ENCODE measurements at places on chromosomes 11 and 22.

DNA sequence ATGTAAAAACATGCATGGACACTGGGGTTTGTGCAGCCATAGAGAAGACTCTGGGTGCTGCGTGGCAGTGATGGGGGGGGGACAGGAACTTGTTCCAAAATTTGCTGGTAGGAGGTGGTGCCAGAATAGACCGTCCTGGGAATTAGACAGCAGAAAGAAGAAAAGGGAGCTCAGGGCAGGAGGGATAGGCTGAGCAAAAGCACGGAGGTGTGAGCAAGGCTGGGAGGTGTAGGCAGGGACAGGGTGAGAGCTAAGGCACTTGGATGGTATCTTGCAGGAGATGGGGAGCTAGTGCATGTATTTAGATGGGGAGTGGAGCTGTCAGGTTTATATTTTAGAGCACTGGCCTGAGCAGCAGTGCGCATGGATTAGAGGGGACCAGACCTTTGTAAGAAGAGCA is 53.8 kb downstream of the PKNOX2 start:
- no peak for DNase-seq

- no peak for DNase-seq
Measured at GRCh38 chr11:110070176-110070575, 23.0 kb upstream of the ZC3H12C start.

DNA sequence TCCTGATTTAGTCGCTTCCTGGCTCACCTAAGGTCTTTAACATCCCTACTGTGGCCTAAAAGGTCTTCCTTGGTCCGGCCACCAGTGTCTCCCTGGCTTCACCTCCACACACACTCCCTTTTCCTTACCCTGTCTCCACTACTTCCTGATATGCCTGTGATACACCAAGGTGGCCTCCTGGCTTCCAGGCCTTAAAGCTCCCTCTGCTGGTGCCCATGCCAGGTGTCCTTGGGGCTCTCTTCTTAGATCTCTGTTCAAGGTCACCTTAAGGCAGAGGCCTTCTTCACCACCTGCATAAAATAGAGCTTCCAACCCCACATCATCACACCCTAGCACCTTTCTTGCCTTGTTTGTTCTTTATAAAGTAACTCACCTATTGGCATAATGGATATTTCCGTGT is 787.7 kb downstream of the NTM start:
- peak; percentile 30 for DNase-seq

DNA sequence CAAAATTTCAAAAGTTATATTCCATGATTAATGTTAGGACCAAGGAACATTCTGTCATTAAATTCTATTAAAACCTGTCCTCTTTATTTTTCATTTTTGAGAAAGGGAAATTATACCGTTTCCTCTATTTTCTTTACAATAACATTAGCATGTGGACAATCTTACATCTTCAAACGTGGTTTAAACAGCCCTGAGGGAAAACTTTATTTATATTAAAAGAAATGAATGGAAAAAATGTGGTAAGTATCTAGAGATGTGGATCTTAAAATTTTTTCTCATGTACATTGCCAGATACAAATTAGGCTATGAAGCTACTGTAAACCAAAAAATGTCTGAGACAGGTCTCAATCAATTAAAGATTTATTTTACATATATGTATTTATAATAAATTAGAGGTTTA is 18.9 kb upstream of the FIBIN start:
- DNase-seq: no peak

GRCh38 chr11:68327586-68328370 is 15.4 kb downstream of the LRP5 start:
- no peak for DNase-seq

DNA sequence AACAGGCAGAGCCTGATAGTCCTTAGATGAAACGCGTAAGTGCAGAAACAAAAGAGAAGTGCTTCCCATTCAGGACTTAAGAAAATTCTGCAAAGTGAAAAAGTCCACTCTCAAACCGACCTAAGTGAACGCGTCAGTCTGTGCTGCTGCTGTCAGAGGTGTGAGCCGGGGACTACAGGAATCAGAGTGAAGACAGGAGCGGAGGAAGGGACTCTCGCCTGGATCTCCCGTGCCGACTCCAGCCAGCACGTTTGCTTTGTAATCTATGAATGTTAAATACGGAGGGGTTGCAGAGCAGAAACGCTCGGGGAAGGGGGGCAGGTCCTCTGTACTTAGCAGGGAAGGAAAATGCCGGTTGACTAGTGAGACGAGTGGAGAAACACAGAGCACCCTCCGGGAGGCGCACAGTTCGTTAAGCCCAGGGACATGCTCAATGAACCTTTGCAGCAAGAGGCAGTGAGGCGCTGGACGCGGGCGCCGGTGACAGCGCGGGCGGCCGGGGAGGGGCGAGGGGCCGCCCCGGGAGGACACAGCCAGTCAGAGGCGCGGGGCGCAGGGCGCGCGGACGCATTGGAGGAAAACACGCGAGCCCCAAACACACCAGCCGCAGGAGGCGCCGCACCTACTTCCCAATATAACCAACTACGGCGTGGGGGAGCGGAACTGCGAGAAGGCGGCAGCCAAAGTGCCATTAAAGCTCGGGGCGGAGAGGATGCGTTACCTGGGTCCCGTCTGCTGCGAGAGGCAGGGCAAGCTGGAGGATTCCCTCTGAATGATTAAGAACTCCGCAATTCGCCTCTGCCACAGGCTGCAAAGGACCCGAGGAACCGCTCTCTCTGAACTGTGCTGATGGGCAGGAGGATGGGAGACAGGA is at the start of gene CNTN5:
CNTN5 (plus strand) TSS at position 598 of the 874 bp plus-strand sequence.
- peak; percentile 69 for DNase-seq

DNA sequence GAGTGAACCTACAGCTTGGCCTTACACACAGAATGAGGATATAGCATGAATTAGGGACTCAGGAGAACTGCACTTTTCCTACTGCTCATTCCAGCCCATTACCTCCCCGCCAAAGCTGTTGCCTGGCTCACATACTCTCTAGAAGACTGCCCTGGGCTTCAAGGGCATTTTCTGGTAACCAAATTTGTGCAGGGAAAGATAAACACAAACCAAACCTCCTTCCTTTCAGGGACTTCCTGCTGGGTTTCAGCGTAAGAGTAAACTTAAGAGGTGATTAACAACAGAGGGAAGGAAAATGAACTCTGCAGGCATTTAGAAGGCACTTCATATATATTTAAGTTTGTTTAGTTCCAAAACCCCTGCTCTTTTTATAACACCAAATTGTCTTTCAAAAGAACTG is 194.9 kb downstream of the SWAP70 start:
- DNase-seq: peak; percentile 55

- DNase-seq: no peak
Measured at GRCh38 chr11:46701078-46701654, 335 bp downstream of the ZNF408 start.

DNA sequence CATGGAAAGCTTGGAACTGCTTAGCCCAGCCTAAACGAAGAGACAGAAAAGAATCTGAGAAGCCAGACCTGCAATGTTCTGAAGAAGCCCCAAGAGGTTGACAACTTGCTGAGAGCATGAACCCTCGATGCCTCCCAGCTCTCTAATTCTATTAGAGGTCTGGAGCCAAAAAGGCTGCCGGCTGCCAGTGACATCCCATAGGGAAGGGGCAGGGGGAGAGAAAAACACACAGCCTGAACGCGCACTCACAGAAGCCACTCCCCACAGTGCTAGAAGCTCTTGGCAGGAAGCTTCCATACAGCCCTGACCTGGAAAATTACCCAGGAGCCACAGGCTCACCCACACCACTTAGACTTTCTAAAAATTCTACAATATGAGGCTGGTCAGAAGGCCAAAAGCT is 18.3 kb downstream of the POLDIP3 start:
- DNase-seq: no peak

DNA sequence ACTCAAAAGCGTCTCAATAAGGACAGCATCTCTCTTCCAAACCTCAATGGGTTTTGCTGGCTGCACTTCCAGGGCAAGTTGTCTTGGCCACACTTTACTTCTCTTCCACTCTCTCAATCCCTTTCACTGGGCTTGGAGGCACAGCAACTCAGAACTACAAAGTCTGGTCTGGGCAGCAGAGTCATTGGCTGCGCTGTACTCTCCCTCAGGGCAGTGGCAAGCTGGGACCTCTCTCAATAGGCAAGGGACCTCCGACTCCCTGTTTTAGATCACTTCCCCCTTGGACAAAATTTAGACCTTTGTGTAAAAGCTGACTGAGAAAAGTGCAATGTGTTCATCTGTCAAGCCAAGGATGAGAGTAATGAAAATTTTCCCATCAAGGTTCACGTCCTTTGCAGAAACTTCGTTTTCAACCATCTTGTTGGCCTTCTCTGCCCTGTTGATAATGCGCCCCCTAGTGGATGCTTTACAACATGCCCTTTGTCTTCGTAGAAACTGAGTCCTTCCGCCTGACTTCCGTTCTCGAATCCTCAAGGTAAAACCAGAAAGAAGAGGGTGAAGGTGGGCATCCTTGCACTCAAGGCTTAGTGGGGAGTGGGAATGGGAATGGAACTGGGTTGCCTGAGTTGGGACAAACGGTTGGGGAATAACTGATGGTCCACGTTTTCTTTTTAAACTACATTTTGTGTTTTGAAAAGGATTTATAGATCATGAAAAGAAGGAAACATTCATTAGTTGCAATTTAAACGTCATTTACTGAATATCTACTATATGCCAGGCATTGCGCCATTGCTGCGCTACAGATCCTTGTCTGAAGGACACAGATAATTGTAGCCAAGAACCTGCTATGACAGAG is 99.1 kb downstream of the CD44 start:
- no peak for DNase-seq

- DNase-seq: no peak
Measured at GRCh38 chr11:94866936-94867795, 99.0 kb downstream of the AMOTL1 start.

DNA sequence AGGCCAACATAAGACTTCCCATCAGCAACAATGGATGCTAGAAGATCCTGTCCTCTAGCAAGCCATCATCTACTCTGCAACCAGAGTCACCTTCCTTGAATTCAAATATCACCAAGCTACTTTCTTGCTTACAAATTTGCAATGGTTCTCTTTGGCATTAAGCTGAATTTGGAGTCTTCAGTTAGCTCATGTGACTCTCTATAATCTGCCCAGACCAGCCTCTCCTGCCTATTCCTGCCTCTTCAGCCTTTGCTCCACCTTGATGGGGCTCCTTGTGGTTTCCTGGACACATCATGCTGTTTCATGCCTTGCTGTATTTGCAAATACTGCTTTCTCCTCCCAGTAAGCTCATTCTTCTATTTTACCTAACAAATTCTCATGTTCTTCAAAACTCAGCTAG is 82.3 kb downstream of the RASSF10 start:
- DNase-seq: peak; percentile 11

- DNase-seq: peak; percentile 29
Measured at GRCh38 chr11:35404388-35404775, 15.0 kb downstream of the SLC1A2 start.

Data from MG63 (cell line).